GF-D8 (cell line): ENCODE measurements at places on chromosomes 6 and 20.

DNA sequence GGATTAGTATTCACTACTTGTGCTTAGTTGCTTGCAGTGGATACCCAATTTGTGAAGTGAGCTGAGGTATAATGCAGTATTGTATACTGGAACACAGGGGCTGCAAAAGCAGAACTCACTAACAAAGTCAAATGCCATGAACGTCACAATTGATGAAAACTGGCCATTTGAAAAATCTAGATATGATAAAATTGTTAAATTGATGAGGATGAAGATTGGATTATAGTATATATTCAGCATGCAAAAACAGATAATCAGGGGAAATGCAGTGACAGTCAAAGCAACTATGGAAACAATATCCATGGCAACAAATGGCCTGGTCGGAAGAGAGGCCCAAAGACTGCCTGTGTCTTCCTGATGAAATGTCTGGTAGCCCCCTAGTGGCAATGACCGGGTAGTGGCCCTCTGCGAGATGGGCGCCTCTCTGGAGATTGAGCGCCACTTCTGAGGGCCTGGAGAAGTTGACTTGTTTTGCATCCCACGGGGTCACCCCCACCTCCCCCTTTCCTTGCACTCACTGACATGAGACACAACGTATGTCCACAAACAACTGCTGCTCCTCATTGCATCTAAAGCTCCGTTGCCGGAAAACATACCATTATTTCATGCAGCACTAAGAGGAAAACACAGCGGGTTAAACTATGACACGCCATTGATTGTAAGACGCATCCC lies 43.6 kb downstream of the C6orf15 start:
- DNase-seq: peak; percentile 26

- no peak for DNase-seq
Measured at GRCh38 chr20:44068316-44069201, 118.4 kb downstream of the JPH2 start.

DNA sequence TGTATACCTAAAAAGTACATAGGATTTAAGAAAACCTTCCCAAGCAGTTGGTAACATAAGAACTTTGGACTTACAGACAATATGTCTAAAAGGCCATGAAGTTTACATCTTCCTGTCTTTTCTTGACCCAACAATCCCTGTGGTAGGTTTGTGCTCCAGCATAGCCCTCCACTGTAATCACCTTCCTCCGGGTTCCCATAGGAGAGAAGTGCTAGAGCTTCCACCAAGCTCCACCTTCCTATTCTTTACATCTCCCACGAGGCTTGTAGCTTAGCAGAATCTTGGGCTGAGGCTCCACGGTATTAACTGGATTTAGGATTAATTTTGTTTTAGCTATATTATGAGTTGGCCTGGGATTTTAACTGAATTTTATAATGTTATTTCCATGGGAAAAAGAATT lies 23.3 kb downstream of the ADGRG6 start:
- no peak for DNase-seq

- no peak for DNase-seq
Measured at GRCh38 chr6:170208651-170209353, 82.1 kb downstream of the DLL1 start.

GRCh38 chr6:241336-241865 lies 50.9 kb upstream of the DUSP22 start:
- no peak for DNase-seq

GRCh38 chr20:10799735-10800134 lies 125.9 kb upstream of the JAG1 start:
- no peak for DNase-seq

DNA sequence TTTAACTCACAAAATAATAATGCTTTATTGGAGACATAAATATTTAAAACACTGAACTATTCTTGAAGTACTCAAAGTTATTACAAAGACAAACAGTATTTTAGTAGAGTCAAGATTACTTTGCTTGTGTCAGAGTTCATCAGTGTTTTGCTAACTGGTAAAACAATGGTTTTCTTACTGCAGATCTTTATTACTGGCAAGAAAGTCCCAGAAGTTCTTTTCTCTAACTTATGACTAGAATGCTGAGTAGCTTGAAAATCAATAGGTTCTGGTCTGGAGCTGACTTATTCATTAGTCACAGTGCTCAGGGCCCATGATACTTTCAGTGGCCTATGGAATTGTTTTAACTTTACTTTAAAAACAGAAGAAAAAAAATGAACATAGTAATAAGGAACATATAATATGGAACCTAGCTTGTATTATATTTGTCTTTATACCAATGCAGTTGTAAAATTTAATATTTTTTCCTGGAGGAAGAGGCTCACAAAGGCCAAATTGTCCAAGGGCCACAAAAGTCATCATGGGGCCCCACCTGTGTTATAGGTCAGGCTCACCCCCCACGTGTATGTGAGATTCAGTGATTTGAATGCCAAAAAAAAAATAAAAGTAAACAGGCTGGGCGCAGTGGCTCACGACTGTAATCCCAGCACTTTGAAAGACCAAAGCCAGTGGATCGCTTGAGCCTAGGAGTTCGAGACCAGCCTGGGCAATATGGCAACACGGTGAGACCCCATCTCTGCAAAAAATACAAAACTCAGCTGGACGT lies 53.3 kb downstream of the PLEKHG1 start:
- DNase-seq: no peak

- no peak for DNase-seq
Measured at GRCh38 chr20:1637226-1637625, 17.4 kb upstream of the SIRPB1 start.

GRCh38 chr20:42949950-42950349 lies 239.8 kb downstream of the PTPRT start:
- no peak for DNase-seq

- DNase-seq: no peak
Measured at GRCh38 chr6:150343434-150343833, 25.4 kb upstream of the IYD start.

DNA sequence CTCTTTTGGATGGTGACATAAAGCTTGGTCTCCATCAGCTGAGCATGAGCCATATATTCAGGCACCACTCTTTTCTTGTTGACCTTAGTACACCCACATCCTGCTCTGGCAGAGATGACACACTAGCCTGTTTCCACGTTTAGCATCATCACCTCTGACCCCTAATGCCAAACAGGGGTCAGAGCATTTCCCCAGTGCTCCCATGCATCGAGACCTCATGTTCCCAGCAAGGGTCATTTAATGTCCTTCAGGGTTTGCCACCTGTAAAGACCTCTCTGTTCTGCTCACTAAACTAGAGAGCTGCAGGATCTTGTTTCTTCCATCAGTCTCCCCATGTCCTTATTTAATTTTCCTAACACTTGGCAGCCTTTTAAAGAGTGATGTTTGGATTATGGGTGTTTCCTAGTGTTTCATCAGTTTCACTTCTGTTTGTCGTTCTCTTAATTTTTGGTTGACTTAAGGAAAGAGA lies 97.5 kb downstream of the AIG1 start:
- DNase-seq: no peak

DNA sequence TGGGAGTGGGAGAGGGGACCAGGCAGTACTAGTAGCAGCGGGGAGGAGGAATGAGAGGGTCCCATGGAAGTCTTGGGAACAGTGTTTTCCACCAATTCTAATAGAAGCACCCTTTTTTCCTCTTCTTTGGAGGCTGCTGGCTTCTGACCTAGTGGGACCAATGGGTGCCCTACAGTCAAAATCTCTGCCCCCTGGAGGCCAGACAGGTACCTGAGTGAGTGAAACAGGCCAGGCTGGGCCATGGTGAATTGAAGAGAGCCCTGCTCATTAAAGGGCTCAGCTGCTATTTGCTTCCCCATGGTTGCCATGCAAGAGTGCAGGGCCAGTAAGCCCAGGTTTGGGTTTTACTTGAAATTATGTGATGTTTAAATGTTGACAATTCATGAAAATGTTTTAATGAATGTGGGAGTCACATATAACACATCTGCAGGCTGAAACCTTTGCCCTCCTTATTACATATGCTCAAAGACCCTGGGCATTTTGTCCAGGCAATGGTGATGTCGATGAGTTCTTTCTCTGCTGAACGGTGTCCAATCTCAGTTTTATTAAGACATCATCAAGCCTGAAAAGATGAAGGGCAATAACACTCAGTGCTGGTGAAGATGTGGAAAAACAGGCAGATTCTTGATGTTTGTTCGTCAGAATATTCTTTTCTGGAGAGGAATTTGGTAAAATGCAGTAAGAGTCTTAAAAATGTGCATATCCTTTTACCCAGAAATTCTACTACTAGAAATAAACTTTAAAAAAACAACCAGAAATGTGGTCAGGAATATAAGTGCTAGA lies 42.3 kb upstream of the OCSTAMP start:
- no peak for DNase-seq

DNA sequence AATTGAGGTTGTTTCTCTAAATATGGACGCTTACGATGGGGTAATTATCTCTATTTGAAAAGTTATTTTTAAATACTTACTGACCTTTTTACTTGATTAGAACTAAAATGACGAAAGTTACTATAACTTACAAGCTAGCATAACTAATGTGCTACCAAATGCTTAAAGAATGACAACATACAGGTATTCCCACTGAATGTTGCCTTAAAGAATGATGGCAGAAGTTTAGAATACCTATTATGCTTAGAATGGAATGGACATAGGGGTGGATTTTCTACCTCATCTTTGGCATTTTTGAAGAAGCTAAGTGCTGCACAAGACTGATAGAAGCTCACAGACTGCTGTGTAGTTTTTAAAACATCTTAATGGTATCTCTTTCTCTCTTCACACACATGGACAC lies 284.8 kb downstream of the THBS2 start:
- no peak for DNase-seq

- DNase-seq: no peak
Measured at GRCh38 chr6:129069006-129069405, 186.1 kb downstream of the LAMA2 start.

- no peak for DNase-seq
Measured at GRCh38 chr20:34426026-34426425, 63.0 kb downstream of the ITCH start.

GRCh38 chr6:34146021-34146782 lies at the start of gene GRM4:
Gene GRM4, minus strand, starts transcription at chr6:34146087. Its CDS starts 12,591 bp downstream, at chr6:34133496.
- DNase-seq: no peak

- DNase-seq: no peak
Measured at GRCh38 chr6:138397128-138398122, 6.6 kb upstream of the HEBP2 start.

DNA sequence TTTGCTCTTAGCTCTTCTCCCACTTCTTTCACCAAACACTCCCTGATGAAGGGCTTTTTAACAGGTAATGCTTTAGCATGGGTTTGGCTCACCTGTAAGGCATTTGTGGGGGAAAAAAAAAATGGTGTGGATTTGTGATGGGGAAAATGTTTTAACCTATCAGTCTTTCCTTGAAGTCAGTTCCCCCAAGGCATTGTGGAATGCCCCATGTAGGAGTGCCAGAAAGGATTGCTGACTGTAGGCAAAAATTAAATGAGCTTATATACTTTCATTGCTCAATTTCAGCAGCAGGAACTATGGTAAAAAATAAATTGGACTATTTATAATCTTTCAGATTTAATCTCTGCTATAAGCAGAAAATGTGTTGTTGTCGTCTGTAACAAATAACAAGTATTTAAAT lies 10.6 kb upstream of the SASH1 start:
- no peak for DNase-seq

GRCh38 chr6:21554286-21554685 lies 39.3 kb upstream of the SOX4 start:
- no peak for DNase-seq

DNA sequence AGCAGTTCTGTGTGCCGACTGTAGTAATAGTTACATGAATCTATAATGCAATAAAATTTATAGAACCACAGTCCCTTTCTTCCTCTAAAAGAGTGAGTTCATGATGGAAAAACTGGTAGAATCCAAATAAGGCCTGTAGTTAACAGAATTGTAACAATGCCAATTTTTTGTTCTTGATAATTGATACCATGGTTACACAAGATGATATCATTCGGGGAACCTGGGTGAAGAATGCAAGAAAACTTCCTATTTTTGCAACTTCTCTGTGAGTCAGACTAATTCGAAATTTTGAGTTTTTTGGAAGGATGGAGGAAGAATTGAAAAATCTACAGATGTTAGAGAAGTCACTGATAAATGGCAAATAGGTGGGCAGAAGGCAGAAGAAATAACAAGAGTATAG lies 381.8 kb downstream of the CDKAL1 start:
- DNase-seq: no peak

DNA sequence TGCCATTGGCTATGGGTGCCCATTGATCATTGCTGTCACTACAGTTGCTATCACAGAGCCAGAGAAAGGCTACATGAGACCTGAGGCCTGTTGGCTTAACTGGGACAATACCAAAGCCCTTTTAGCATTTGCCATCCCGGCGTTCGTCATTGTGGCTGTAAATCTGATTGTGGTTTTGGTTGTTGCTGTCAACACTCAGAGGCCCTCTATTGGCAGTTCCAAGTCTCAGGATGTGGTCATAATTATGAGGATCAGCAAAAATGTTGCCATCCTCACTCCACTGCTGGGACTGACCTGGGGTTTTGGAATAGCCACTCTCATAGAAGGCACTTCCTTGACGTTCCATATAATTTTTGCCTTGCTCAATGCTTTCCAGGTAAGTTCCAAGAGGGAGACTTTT lies 16.4 kb downstream of the ADGRF4 start:
- DNase-seq: no peak

DNA sequence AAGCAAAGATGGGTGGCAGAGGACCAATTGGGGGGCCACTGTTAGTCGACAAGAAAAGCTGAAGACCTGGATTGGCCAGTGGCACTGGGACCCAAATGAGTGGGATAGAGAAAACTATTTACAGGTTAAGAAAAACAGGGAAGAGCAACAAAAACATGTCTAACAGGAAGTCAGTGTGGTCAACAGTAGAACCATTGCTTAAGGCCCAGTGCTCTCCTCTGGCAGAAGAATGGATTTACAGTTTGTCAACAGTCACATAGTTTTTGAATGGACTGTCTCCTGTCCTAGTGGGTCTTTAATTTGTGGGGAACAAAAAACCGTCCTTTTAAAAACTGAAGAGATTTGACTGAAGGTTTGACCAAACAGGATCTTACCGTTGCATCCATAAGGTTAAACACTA lies 12.1 kb upstream of the WTAP start:
- no peak for DNase-seq

DNA sequence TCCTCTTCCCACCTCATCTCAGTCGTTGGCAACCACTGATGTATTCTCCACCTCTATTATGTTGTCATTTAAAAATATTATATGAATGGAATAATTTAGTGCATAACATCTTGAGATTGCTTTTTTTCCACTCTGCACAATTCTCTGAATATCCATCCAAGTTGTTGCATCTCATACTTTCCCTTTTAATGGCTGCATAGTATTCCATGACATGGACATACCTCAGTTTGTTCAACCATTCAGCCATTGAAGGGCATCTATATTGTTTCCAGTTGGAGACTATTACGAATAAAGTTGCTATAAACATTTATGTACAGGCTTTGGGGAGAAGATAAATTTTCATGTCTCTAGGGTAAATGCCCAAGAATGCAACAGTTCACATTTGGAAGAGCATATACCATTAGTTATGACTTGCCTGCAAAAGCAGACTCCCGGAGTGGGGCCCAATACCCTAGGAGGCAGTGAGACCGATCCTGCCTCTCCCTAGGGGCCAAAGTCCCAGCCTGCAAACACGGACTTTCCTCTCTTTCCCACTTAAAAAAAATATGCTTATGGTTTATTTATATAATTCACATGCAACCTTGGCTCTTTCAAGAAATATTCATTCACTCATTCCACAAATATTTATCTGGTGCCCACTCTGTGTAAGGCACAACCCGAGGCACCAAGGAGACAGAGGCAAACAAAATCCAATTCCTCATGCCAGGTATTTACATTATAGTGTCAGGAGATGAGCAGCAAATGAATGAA lies 227.0 kb upstream of the PMEPA1 start:
- no peak for DNase-seq

- no peak for DNase-seq
Measured at GRCh38 chr6:78010130-78010529, 357.3 kb downstream of the MEI4 start.

GRCh38 chr6:40152701-40153436 lies 218.6 kb upstream of the MOCS1 start:
- DNase-seq: no peak
